ENCODE measurements at places on chromosomes 4 and X. TPM values are rescaled to one million over a fixed set of nuclear protein-coding genes. Genes with fewer than 3 reads are reported as not detected.

Gene SORCS2
- total RNA-seq: 1.1 TPM

GRCh38 chr4:8039290-8039689 lies 99.6 kb upstream of the AFAP1 start:
- peak; percentile 17 for DNase-seq

Gene GAGE12H
- total RNA-seq: not detected

DNA sequence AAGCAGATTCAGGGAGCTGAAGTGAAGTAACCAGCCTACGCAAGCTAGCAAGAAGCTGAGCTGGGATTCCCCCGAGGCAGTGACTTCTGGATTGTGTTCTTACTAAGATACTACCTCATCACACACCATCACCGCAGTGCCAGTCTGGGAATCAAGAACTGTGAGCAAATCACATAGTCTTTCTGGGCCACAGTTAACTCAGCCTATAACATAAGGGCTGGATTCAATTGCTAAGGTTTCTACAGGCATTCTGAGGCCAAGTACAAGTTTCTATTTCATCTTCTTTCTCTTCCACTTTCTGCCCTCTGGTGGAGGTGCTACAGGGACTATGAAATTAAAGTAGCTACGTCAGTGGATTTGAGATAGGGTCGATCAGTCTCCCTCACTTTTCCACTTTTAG lies 1.4 kb upstream of the CORIN start:
- DNase-seq: peak; percentile 50

GRCh38 chr4:14636563-14636962 lies 365.7 kb upstream of the CPEB2 start:
- DNase-seq: no peak
